ENCODE measurements at places on chromosomes 2 and 18. TPM values are rescaled to one million over a fixed set of nuclear protein-coding genes. Genes with fewer than 3 reads are reported as not detected.

The COLEC12 gene
- not detected for total RNA-seq

DNA sequence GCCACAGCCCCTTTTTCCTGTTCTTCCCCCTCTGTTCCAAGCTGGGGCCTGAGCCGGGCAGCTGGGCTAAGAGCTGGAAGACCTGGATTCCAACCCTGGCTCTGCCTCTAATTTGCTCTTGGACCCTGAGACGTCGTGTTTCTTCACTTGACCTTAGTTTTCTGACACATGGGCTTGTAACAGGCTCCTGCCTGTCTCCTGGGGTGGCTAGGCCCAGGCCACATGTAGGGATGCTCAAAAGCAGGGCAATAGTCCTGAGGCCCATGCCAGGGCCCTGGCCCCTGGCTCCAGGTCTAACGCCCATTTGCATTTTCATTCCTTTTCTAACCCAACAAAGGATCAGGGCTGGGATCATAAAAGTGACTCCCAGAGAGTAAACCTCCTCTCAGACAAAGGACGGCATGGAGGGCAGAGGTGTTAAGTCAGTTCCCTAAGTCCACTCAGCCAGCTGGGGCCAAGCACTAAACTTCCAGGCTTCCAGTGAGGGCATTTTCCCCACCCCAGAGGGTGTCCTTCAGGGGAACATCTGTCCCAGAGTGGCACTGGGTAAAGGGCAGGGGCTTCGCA, 16.6 kb upstream of the DNMT3A start:
- DNase-seq: no peak
- no peaks in the 10 kb centered on the region for H3K36me3 ChIP-seq
- peaks cover 13% of the 10 kb centered on the region for H3K4me1 ChIP-seq
- peaks cover 3% of the 10 kb centered on the region for H3K27me3 ChIP-seq
- no peak overlapping the region for H3K27ac ChIP-seq

- no peaks in the 10 kb centered on the region for H3K4me1 ChIP-seq
- H3K36me3 ChIP-seq: no peaks in the 10 kb centered on the region
- H3K27ac ChIP-seq: no peak overlapping the region
- H3K27me3 ChIP-seq: no peaks in the 10 kb centered on the region
- DNase-seq: no peak
These were observed 175.7 kb upstream of the RND3 start for GRCh38 chr2:150663143-150663542.

DNA sequence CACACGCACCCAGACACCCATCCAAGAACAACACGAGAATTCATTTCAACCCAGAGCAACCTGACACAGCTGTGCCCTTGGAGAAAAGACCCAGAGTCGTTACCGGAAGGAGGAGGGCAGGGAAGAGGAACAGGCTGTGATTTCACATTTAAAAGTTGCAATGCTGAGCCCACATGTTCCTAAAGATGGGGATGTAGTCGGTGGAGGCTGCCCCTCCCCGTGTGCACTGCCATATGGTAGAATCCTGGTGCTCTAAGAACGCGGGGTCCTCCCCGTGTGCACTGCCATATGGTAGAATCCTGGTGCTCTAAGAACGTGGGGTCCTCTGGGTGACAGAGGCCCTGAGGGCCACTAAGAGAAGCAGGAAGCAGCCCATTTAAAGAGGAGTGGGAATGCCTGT, 10.9 kb downstream of the MTERF4 start:
- DNase-seq: no peak
- H3K27ac ChIP-seq: no peak overlapping the region
- no peak overlapping the region for H3K4me3 ChIP-seq

DNA sequence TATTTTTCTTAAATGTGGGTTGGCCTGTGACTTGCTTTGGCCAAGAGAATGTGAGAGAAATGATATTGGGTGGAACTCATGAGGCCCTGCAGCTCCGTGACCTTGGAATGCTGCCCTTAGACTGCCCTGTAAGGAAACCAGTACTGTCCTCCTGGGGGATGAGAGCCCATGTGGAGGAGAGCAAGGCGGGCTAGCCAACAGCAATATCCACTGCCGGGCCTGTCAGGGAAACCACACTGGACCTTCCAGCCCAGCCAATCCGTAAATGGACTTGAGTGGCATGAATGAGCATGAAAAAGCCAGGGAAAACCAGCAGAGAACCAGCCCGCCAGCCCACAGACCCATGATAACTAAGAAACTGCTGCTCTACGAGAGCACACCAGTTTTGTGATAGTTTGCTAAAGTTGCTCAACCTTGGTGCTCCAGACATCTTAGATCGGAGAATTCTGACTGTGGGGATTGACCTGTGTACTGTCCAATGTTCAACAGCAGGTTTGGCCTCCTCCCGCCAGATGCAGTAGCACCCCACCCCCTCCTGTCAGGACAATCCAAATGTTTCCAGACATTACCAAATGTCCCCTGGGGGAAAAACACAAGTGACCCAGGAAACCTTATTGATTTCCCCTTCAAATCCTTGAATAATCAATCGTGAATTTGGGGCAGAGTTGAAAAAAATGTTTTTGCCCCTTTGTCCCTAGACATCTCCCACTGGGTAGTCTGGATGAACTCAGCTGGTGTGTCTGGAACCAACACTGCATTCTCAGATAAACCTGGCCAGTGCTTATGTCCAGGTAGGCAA, 27.2 kb downstream of the ALPK2 start:
- DNase-seq: no peak
- H3K27me3 ChIP-seq: peaks cover 3% of the 10 kb centered on the region
- no peak overlapping the region for H3K4me3 ChIP-seq
- H3K4me1 ChIP-seq: peaks cover 20% of the 10 kb centered on the region
- no peak overlapping the region for H3K27ac ChIP-seq

- DNase-seq: no peak
- no peak overlapping the region for H3K27ac ChIP-seq
- no peaks in the 10 kb centered on the region for H3K36me3 ChIP-seq
- H3K4me1 ChIP-seq: no peaks in the 10 kb centered on the region
- H3K27me3 ChIP-seq: no peaks in the 10 kb centered on the region
These were observed 51.7 kb downstream of the AGAP1 start for GRCh38 chr2:235545339-235546150.

Data from activated CD8-positive, alpha-beta T cell treated with anti-CD3 and anti-CD28 coated beads, Interleukin-2, amount 10 ng/mL, durations not matched to agents 7 days and 5 days (primary cell).